Activated CD4-positive, alpha-beta T cell treated with anti-CD3 and anti-CD28 coated beads, Interleukin-10, Interleukin-2, amounts not matched to agents 100 ng/mL and 50 ng/mL, durations not matched to agents 16 hours and 8 hours (primary cell): ENCODE measurements at places on chromosomes 16 and 17.

GRCh38 chr16:8686031-8686621 is 11.7 kb downstream of the ABAT start:
- DNase-seq = no peak

GRCh38 chr17:82300707-82301270 is 16.6 kb downstream of the CD7 start:
- DNase-seq = peak; percentile 73

DNA sequence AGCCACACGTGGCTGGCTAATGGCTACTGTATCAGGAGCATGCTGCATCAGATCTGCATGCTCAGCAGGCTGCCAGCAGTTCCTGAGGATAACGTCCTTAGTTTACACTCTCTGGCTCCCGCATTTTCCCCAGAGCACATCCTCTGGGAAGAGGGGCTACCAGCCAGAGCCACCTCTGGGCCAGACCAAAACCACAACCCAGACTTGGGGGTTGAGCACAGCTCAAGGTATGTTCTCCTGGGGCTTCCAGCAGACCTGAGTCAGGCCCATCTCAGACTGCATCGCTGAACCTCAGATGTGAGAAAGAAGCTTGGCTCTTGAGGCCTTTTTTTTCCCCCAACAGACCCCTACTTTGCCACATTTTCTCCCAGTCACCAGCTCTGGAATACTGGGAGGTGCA is 23.7 kb upstream of the WSCD1 start:
- no peak for DNase-seq

- no peak for DNase-seq
Measured at GRCh38 chr16:49593424-49594040, 219.9 kb downstream of the C16orf78 start.

DNA sequence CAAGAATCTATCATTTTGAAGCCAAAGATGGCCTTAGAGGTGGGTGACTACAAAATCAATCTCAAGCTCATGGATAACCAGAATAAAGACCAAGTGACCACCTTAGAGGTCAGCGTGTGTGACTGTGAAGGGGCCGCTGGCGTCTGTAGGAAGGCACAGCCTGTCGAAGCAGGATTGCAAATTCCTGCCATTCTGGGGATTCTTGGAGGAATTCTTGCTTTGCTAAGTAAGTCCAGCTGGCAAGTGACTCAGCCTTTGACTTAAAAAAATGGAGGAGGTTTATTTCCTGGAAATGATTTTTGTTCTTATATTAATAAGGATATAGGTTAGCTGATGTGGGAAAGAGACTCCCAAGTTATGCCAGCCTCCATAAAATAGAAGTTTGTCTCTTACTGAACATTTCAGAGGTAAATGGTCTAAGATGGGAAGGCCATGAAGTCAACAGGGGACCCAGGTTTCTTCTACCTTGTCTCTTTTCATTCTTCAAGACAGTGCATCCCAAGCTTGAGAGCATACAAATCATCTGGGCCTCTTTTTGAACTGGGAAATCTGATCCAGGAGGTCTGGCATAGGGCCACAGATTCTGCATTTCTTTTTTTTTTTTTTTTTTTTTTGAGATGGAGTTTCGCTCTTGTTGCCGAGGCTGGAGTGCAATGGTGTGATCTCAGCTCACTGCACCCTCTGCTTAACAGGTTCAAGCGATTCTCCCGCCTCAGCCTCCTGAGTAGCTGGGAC is 19.8 kb upstream of the TANGO6 start:
- DNase-seq = no peak

DNA sequence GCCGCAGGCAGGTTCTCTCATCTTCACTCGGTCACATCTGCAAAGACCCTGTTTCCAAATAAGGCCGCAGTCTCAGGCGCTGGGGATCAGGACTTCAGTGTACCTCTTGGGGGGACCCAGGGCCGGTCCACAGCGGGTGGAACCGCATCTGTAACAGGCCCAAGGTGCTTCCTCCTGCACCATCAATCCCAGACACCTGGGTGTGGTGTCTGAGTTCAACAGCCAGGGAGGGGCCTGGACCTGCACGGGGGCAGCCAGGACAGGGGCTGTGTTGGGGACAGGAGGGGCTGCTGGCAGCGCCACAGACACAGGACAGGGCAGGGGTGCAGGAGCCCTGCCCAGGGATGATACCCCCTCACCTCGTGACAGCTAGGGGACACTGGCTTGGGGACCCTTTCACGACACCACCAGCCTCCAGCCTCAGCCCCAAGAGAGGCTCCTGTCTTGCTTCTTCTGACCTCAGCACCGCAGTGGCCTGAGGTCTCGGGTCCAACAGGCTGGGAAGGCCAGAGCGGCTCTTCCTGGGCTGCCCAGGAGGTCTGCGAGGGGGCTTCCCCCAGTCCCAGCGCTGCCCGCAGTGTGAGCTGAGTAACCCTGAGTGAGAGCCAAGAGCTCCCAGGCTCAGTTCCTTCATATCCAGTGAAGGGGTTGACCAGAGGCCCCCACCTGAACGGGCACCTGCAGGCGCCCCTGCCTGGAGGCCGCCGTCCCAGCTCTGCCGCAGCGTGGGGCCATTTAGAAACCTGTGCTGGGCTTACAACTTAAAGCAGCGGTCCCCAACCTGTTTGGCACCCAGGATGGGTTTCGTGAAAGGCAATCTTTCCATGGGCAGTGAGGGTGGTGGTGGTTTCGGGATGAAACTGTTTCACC is 30.7 kb upstream of the BAHCC1 start:
- no peak for DNase-seq

DNA sequence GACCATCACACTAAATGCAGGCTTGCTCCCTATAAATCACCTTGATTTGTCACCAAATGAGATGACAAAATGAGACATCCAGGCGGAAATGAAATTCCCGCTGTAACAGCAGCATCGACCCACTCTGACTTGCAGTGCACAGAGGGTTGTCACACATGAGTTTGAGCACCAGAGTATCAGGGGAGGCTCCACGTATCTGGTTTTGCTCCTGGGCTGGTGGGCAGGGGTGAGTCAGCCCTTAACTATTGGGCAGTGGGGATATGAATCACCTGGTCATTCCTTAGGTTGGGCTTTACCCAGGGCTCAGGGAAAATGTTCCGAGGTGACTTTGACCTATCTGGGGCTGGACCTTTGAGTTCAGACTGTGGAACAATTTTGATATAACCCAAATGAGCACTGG is 245.2 kb upstream of the CCL2 start:
- no peak for DNase-seq

DNA sequence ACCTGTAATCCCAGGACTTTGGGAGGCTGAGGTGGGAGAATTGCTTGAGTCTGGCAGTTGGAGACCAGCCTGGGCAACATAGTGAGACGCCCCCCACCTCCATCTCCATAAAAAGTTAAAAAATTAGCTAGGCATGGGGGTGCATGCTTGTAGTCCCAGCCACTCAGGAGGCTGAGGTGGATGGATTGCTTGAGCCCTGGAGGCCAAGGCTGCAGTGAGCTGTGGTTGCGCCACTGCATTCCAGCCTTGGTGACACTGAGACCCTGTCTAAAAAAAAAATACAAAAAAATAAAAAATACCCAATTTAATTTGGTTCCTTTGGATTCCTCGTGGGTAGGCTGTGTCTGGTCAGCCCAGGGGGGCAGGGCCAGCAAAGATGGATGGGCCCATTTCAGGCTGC is 26.1 kb upstream of the TAC4 start:
- no peak for DNase-seq
